ENCODE measurements at places on chromosomes 6 and 20. TPM values are rescaled to one million over a fixed set of nuclear protein-coding genes. Genes with fewer than 3 reads are reported as not detected.
A peak's percentile ranks its signal among the peaks of the same experiment; 100 is the strongest.

Gene CD93
- total RNA-seq, result not detected

Gene RFX6
- not detected for total RNA-seq

Gene KCNK16
- not detected for total RNA-seq

Gene JPH2
- total RNA-seq, result 3.1 TPM

Gene ENPP4
- total RNA-seq, result not detected

- no peak for DNase-seq
These were observed 611.5 kb upstream of the IMPG1 start for GRCh38 chr6:76683985-76684384.

GRCh38 chr6:43095939-43096338 is 19.8 kb downstream of the PTK7 start:
- no peak for DNase-seq

DNA sequence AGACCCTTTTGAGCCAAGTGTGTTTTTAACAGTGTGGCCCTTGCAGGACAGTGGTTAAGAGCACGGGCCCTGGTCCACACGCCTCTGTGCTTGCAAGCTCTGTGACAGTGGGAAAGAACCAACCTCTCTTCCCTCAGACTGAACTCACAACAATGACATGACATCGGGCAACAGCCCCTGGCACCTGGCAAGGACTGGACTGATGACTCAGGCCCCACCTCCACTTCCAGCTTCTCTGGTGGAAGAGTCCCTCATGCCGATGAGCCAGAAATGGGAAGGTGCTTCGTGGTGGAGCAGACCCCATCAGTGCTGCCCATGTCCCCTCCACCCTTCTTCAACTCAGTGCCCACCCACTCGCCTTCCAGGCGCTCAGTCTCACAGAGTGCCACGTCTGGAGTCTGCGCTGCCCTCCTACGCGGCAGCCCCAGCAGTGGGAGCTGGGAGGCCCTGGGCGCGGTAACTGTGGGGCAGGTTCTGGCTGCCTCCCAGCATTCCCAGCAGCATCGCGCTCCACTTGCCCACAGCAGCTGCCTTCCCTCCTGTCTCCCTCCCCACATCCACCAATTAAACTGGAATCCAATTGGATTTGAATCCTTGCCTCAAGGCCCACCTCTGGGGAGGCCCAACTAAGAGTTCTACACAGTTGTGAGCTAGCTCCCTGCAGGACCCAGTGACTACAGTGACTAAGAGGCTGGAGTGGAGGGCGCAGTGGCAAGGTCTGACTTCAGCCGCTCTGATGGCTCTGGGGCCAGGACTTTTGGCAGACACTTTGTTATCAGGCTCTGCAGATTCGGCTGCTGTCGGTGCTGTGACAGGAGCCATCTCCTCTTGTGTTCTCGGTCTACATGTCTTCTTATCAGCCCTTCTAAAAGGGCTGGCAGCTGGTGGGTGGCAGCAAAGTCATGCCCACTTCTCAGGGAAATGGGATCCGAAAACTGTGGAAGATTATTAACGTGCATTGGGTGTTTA is 156.8 kb upstream of the MLN start:
- DNase-seq, result peak; percentile 17

GRCh38 chr6:87900160-87900698 is 147.4 kb upstream of the SPACA1 start:
- no peak for DNase-seq

- no peak for DNase-seq
These were observed 19.7 kb upstream of the SLC22A3 start for GRCh38 chr6:160328447-160328846.

DNA sequence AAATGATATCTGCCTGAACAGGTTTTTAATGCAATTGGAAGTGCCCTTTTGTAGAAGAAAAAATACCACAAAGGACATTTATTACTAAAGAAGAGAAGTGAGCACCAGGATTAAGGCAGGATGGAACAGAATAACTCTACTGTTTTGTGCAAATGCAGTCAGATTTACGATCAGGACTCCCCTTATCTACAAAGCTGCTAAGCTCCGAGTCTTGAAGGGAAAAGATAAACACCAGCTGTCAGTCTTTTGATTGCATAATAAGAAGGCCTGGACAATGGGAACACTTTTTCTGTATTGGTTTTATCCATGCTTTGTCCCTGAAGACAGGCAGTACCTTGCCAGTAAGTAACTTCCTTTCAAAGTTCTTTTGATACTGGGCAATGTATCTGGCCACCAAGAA is 797.9 kb upstream of the SLC35B3 start:
- no peak for DNase-seq

- DNase-seq, result no peak
These were observed 4.4 kb upstream of the C20orf144 start for GRCh38 chr20:33657704-33658095.

DNA sequence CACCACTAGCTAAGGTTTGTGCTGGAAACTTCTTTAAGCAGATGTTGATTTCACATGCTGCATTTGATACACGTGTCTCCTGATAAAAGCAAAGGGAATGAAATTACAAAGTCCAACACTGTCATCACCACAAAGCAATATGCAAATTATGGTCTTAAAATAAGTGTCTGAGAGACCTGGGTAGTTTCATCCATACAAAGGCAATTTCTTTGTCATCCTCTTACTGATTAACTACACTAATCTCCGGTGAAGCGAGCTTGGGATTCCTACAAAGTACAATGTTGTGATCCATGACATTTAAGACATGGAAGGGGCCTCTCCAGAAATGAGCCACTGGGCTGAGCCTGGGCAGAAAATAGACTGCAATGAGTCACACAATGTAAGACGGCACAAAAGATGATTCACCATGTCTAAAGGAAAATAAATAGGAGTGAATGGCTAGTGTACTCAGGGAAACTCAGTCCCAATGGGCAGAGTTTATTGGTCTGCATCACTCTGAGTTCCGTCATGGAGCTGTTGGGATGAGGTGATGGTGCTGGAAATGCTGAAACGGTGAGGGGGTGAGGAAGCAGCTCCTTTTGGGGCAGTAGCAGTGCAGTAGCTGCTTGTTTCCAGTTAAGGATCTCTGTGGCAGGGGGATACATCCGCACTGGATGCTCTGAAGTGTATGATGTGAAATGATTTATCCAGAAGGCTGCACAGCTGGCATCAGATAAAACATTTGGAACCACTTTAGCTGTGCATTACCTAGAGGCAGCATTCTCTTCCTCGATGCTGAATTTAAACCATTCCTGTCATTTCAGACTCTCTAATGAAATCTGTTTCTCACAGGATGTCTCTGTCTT is 103.3 kb downstream of the IBTK start:
- DNase-seq, result peak; percentile 93

DNA sequence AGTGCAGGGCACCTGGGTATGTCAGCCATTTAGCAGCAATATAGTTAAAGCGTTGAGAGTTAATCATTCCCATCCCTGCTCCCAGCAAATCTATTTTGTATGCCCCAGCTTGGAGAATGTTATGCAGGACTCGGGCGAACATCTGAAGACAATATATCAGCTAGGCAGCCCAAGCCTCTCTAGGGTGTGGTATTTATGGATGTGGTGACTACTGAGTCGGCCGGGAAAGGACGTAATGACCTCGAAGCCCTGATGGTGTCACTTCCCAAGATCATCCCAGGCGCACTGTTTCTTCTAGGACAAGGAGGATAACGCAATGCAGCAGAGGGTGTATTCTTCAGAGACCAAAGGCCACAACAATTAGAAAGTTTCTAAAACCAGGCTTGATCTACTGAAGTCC is 63.6 kb upstream of the FAM184A start:
- DNase-seq, result no peak
